ENCODE measurements at places on chromosomes 2 and 18. TPM values are rescaled to one million over a fixed set of nuclear protein-coding genes. Genes with fewer than 3 reads are reported as not detected.

- H3K4me1 ChIP-seq, result peaks cover 3% of the 10 kb centered on the region
- H3K27ac ChIP-seq, result no peak overlapping the region
- no peaks in the 10 kb centered on the region for H3K36me3 ChIP-seq
These were observed 132.3 kb downstream of the TTC32 start for GRCh38 chr2:19769513-19769912.

DNA sequence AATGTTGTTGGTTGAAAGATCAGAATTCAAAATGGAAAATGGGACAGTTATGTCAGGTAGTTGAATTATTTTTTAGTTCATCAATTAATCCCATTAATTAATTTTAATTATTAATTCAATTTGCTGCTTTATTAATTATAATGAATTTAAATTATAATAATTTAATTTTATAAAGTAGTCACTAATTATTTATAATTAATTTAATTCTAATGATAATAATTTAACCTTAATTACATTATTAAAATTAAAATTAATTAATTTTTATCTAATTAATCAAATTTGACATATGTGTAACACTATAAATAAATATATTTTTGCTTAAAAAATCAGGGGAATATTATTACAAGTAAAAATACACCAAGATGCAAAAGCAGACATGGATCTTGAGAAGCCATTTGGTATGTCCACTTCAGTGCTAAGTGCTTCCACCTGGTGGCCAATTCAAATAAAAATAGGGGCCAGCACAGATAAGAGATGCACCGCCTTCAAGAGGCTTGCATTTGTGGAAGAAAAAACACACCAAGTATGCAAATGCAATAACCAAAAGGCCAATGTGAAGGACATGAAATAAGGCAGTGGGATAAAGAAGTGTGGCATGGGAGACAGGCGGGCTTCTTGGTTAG is 73.2 kb downstream of the MBP start:
- no peaks in the 10 kb centered on the region for H3K27me3 ChIP-seq
- DNase-seq, result peak; percentile 77
- H3K4me1 ChIP-seq, result peaks cover 48% of the 10 kb centered on the region
- H3K27ac ChIP-seq, result no peak overlapping the region

DNA sequence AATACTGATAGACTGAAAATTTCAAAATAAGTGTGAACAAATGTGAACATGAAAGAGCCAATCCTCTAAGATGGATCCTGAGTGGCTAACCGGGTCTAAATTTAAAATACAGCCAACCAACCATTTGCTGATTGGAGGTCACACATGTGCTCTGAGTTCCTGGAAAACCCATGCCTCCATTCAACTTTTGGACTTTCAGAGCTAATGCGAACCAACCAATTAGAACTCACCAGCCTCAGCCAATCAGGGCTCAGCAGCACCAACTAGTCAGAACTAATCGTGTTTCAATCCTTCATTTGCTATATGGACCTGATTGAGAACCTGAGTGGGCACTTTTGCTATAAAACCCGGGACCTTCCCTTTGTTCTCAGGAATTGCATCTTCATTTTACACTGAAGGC is 111.5 kb downstream of the MEP1B start:
- H3K27ac ChIP-seq, result no peak overlapping the region
- peak; percentile 37 for DNase-seq
- peaks cover 4% of the 10 kb centered on the region for H3K4me1 ChIP-seq
- H3K4me3 ChIP-seq, result no peak overlapping the region

DNA sequence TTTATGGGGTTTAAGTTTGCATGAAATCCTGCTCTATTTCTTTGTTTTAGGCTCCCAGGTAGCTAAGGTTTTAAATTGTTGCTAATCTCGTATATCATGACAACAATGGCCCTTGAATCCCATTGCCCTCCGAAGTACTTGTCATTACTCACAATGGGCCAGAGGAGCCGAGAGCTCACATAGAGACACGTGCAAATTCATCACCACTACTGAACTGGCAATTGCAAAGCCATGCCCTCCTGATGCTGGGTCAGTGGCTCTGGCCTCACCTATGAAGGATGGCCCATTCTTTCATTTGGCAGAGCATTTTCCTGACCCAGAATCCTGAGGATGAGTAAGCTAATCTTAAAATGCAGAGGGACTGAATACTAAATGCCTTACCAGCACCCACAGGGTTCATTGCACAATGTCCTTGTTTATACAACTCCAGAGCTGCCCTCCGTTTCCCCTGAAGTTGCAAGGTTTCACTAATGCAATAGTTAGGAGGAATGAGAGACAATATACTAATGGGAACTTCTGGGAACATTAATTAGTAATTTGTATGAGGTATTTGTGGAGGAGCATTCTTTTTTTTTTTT is 71.6 kb upstream of the GAREM1 start:
- H3K27ac ChIP-seq, result no peak overlapping the region
- H3K4me3 ChIP-seq, result no peak overlapping the region
- H3K4me1 ChIP-seq, result no peaks in the 10 kb centered on the region
- H3K27me3 ChIP-seq, result no peaks in the 10 kb centered on the region
- H3K36me3 ChIP-seq, result no peaks in the 10 kb centered on the region

- no peaks in the 10 kb centered on the region for H3K36me3 ChIP-seq
- H3K4me3 ChIP-seq, result no peak overlapping the region
- peaks cover 26% of the 10 kb centered on the region for H3K4me1 ChIP-seq
- no peak overlapping the region for H3K27ac ChIP-seq
These were observed 3.7 kb upstream of the ADI1 start for GRCh38 chr2:3522961-3523421.

The CXCR4 gene
- 23.1 TPM for total RNA-seq

- peaks cover 11% of the 10 kb centered on the region for H3K4me1 ChIP-seq
- DNase-seq, result no peak
- no peak overlapping the region for H3K4me3 ChIP-seq
- H3K27ac ChIP-seq, result no peak overlapping the region
These were observed 18.9 kb downstream of the ASB1 start for GRCh38 chr2:238445409-238446190.

The FAM117B gene
- total RNA-seq, result 2.5 TPM

GRCh38 chr18:67381608-67382150 is 134.8 kb downstream of the DSEL start:
- H3K27ac ChIP-seq, result no peak overlapping the region
- DNase-seq, result no peak
- no peaks in the 10 kb centered on the region for H3K4me1 ChIP-seq
- no peak overlapping the region for H3K4me3 ChIP-seq

GRCh38 chr2:66507673-66508201 is 72.8 kb downstream of the MEIS1 start:
- H3K4me1 ChIP-seq, result peaks cover 7% of the 10 kb centered on the region
- no peaks in the 10 kb centered on the region for H3K36me3 ChIP-seq
- no peaks in the 10 kb centered on the region for H3K27me3 ChIP-seq
- peak; percentile 57 for DNase-seq
- H3K4me3 ChIP-seq, result no peak overlapping the region

- no peak overlapping the region for H3K4me3 ChIP-seq
- H3K4me1 ChIP-seq, result no peaks in the 10 kb centered on the region
- no peak overlapping the region for H3K27ac ChIP-seq
- no peaks in the 10 kb centered on the region for H3K36me3 ChIP-seq
- DNase-seq, result no peak
- H3K27me3 ChIP-seq, result no peaks in the 10 kb centered on the region
These were observed 550.9 kb upstream of the PKDCC start for GRCh38 chr2:41496908-41497307.

The LCT gene
- total RNA-seq, result not detected

DNA sequence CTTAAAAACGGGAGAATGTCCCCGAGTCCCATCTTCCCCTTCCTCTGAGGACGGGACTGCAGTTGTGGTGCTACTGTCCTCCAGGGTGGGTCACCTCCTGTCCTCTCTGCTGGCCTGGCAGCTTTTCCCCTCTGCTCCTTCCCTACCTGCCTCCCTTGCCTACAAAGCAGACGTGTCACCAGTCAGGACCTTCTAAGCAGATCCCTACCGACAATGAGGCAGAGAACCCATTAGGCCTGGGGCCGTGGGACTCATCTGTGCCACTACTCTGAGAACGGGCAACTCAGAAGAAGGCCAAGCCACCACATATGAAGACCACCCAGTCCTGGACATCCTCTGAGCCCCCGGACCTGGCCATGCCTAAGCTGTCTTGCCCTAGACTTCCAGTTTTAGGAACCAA is 103.0 kb upstream of the TEX51 start:
- no peak for DNase-seq
- no peak overlapping the region for H3K4me3 ChIP-seq
- no peak overlapping the region for H3K27ac ChIP-seq
- H3K36me3 ChIP-seq, result no peaks in the 10 kb centered on the region
- peaks cover 12% of the 10 kb centered on the region for H3K27me3 ChIP-seq
- H3K4me1 ChIP-seq, result no peaks in the 10 kb centered on the region

The SOWAHC gene
- 5.4 TPM for total RNA-seq

The TEX44 gene
- total RNA-seq, result not detected

The AQP4 gene
- total RNA-seq, result 0.58 TPM

The PER2 gene
- 3.1 TPM for total RNA-seq

The CNRIP1 gene
- total RNA-seq, result 21.1 TPM

- peak overlapping the region; percentile 31 for H3K27ac ChIP-seq
- DNase-seq, result peak; percentile 71
- no peaks in the 10 kb centered on the region for H3K36me3 ChIP-seq
- H3K27me3 ChIP-seq, result no peaks in the 10 kb centered on the region
- no peak overlapping the region for H3K4me3 ChIP-seq
These were observed 114.7 kb upstream of the TNP1 start for GRCh38 chr2:216974321-216975302.

The BOK gene
- 35.3 TPM for total RNA-seq

DNA sequence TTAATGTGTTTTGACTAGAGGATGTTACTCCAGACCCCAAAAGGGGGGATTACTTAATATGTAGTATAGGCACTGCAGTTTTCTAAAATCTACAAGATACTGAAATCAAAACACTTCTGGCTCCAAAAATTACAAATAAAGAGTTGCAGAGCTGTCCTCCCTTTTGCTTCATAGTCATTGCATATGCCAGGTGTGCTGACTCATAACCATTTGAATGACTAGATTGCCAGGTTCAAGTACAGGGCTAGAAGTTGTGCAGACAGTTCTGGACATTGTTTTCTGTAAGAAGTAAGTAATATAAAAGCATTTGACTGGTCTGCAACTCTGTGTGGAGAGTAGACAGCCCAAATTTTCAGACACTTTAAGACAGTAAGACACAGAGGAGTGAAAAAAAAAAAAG is 6.7 kb downstream of the CWC22 start:
- H3K36me3 ChIP-seq, result no peaks in the 10 kb centered on the region
- no peak overlapping the region for H3K4me3 ChIP-seq

DNA sequence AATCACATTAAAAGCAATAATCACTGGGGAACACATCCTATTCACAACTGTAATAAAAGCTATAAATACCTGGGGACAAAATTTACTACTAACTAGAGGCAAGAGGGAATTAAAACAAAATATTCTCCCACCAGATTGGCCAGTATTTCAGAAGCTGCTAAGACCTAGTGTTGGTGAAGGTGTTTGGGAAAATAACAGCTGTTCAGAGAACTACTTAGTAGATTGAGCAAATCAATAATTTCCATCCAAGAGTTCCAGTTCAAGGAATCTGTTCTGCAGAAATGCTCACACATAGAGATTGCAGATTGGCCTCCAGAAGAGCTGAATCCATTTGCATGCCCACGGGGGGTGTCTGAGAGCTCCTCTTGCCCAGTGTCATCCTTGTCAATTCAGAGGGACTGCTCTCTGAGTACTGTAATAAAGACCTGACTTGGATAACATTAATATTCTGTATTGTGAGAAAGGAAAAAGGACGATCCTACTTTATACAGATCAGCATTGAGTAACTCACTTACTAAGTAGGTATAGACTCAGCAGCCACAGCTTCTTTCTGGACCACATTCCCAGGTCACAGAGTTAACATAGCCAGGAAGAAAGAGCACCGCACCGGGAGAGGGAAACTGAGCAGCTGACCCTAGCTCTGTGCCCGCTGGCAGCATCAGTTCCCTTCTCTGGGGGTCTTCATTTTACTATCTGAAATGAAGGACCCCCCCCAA is 5.6 kb downstream of the TUBB6 start:
- no peaks in the 10 kb centered on the region for H3K27me3 ChIP-seq
- peaks cover 53% of the 10 kb centered on the region for H3K4me1 ChIP-seq
- no peak for DNase-seq
- H3K27ac ChIP-seq, result peak overlapping the region; percentile 57

DNA sequence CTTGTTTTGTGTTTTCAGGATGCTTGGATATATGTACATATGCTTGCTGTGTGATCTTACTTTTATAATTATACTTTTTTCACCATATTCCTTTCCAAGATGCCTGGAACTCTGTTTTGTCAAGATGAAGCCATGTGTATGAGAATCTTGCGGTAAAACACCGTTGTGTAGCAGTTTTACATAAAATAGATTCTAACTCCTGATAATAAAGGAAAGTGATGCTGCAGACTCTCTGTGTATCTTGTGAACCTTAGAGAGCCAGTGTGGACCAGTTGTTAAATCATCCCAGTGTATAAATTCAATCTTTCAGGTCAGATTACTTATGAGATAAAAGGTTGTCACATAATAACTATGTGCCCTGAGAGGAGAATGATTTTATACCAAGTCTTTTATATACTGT is 12.5 kb upstream of the ITGA4 start:
- no peak overlapping the region for H3K27ac ChIP-seq
- no peaks in the 10 kb centered on the region for H3K27me3 ChIP-seq
- H3K4me3 ChIP-seq, result no peak overlapping the region
- no peaks in the 10 kb centered on the region for H3K4me1 ChIP-seq

The CHRND gene
- 83.7 TPM for total RNA-seq

DNA sequence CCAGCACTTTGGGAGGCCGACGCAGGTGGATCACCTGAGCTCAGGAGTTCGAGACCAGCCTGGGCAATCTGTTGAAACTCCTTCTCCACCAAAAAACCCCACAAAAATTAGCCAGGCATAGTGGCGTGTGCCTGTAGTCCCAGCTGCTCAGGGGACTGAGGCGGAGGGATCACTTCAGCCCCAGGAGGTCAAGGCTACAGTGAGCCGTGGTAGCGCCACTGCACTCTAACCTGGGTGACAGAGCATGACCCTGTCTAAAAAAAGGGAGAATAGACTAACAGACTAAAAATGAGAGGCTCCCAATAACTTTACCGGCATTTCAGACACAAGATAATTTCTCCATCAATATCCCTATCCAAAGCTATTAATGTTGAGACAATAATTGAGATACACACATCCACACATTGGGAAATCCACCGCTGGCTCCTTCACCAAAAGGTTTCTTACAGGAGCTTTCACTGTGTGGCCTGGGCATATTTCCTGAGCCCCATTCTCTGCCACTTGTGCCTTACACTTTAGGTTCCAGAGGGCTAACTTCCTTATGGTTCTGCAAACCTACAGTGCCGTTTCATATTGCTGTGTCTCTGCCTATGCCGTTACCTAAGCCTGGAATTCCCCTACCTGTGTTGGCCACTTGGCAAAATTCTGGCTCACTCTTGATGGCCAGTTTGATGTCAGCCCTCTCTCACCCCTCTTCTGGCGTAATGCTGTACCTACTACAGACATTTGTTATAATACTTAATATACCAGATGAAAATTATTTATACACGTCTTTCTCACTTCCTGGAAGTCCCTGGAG is 115.8 kb upstream of the ZFP36L2 start:
- no peak overlapping the region for H3K4me3 ChIP-seq
- H3K4me1 ChIP-seq, result peaks cover 57% of the 10 kb centered on the region
- no peak overlapping the region for H3K27ac ChIP-seq
- peaks cover 3% of the 10 kb centered on the region for H3K36me3 ChIP-seq
- no peaks in the 10 kb centered on the region for H3K27me3 ChIP-seq

The SPDYA gene
- total RNA-seq, result 0.75 TPM

GRCh38 chr2:222603501-222603900 is 52.4 kb downstream of the FARSB start:
- DNase-seq, result no peak
- no peak overlapping the region for H3K27ac ChIP-seq
- no peak overlapping the region for H3K4me3 ChIP-seq
- no peaks in the 10 kb centered on the region for H3K27me3 ChIP-seq
- H3K4me1 ChIP-seq, result no peaks in the 10 kb centered on the region
- H3K36me3 ChIP-seq, result peaks cover 8% of the 10 kb centered on the region
